ENCODE measurements at places on chromosomes 7 and 10. TPM values are rescaled to one million over a fixed set of nuclear protein-coding genes. Genes with fewer than 3 reads are reported as not detected.

GRCh38 chr10:45428611-45429510 lies 54.8 kb downstream of the ALOX5 start:
- no peak for DNase-seq
- no peaks in the 10 kb centered on the region for H3K27me3 ChIP-seq

DNA sequence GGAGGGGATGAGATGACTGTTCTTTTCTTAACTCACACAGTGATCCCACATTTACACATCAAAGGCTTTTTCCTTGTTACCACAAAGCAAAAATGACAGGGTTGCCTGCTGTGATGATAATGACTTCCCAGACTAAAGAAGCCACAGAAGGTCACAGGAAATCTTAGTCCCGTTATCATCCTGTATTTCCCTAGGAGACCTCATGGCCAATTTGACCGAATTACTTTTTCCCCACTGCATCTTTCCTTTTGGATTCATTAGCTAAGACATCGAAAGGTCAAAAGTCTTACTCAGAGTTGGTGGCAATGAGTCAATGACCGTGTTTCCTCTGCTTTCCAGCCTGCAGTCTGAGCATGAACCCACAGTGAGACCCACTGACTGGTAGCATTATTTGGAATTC lies 130.1 kb upstream of the INHBA start:
- no peaks in the 10 kb centered on the region for H3K36me3 ChIP-seq
- peaks cover 10% of the 10 kb centered on the region for H3K4me1 ChIP-seq
- peak; percentile 76 for DNase-seq
- no peak overlapping the region for H3K4me3 ChIP-seq
- peaks cover 22% of the 10 kb centered on the region for H3K27me3 ChIP-seq

DNA sequence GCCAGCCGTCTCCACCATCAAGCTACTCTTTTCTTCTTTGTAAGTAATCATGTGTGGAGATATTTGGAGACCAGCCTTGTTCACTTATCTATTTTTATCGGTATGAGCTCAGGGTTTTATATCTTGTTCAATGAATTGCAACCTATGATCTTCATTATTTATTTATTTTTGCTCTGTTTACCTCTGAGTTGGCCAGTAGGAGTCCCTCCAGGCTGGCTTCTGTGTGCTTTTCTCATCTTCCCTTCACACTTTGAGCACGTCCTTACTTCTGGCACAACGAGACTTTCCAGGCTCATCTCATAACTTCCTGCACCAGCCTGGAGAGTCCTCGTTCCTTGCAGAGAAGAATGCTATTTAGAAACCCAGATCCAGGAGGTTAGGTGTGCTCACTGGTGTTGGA lies 375.8 kb upstream of the PODXL start:
- H3K27me3 ChIP-seq, result no peaks in the 10 kb centered on the region

Gene RPS24
- 1,447 TPM for total RNA-seq

DNA sequence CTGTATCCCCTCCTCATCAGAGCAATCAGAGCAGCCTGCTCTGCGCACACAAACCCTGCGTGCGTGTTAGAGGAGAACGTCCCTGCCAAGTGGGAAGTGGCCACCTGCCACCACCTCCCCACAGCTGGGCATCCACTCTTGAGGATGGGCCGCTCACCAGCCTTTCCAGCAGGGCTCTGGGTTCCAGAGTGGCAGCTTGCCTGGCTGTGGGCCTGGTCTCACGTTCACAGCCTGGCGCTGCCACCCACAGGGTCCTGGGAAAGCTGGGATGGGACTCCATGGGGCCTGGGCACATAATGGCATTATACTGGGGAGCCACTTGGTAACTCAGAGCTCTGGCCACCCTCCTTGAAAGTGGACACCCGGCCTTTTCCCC lies 151.1 kb upstream of the PPP2R2D start:
- H3K36me3 ChIP-seq, result no peaks in the 10 kb centered on the region
- H3K27me3 ChIP-seq, result no peaks in the 10 kb centered on the region
- H3K4me1 ChIP-seq, result peaks cover 17% of the 10 kb centered on the region
- no peak overlapping the region for H3K4me3 ChIP-seq
- H3K27ac ChIP-seq, result no peak overlapping the region
- DNase-seq, result peak; percentile 53

DNA sequence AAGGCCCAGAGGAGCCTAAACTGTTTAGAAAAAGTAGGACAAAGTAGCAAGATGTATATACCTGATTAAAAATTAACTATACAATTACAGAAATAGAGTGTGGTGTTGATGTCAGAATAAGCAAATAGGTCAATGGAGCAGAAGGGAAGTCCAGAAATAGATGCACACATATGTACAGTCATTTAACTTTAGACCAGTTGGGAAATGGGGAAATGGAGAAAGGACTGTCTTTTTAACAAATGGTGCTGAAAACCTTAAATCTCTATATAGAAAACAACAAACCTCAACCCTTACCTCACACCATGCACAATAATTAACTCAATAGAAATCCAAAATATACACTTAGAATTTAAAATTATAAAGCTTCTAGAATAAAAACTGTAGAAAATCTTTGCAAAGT lies 72.2 kb downstream of the CH25H start:
- DNase-seq, result no peak
- H3K27me3 ChIP-seq, result no peaks in the 10 kb centered on the region
- H3K36me3 ChIP-seq, result no peaks in the 10 kb centered on the region
- no peak overlapping the region for H3K4me3 ChIP-seq
- H3K27ac ChIP-seq, result no peak overlapping the region

- H3K27me3 ChIP-seq, result no peaks in the 10 kb centered on the region
- no peak for DNase-seq
- H3K36me3 ChIP-seq, result no peaks in the 10 kb centered on the region
- no peak overlapping the region for H3K27ac ChIP-seq
- no peak overlapping the region for H3K4me3 ChIP-seq
Measured at GRCh38 chr10:79440281-79440680, 5.1 kb downstream of the ZCCHC24 start.

Gene SNCG
- total RNA-seq, result 2.7 TPM

Gene OR6B1
- not detected for total RNA-seq

Gene ELMO1
- 131 TPM for total RNA-seq

DNA sequence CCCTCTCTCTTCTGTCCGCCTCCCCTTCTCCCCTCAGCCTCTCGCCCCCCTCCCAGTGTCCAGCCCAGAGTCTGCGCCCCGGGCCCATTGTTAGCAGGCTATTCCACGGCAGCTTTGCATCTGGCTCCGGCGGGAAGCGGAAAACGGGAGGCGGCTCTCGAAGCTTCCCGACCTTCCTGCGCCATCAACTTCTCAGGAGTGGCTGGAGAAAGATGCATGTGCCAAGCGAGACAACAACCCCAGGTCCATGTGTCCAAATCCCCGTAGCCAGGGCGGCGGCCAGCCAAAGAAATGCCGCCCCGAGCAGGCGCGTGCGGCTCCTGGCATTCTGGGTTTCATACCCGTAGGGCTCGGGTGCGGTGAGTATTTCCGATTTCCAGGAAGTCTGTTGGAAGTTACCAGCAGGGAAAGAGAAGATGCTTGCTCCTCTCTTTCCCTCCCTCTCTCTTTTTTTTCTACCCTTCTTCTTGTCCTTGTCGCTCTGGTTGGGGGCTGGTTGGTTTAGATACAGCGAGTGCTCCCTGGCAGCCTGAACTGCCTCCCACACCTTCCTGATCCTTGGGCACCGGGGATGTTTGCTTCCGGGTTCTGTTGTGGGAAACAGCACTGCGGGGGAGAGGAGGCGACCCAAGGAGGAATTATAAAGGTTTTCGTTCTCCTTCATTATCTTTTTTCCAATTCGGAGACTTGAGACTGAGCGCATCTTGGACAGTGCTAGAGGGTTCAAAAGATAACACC lies 1.2 kb upstream of the HOXA2 start:
- H3K27ac ChIP-seq, result peak overlapping the region; percentile 96
- H3K27me3 ChIP-seq, result peaks cover 100% of the 10 kb centered on the region
- peak; percentile 66 for DNase-seq
- peak overlapping the region; percentile 39 for H3K4me3 ChIP-seq
- peaks cover 4% of the 10 kb centered on the region for H3K4me1 ChIP-seq
- no peaks in the 10 kb centered on the region for H3K36me3 ChIP-seq

DNA sequence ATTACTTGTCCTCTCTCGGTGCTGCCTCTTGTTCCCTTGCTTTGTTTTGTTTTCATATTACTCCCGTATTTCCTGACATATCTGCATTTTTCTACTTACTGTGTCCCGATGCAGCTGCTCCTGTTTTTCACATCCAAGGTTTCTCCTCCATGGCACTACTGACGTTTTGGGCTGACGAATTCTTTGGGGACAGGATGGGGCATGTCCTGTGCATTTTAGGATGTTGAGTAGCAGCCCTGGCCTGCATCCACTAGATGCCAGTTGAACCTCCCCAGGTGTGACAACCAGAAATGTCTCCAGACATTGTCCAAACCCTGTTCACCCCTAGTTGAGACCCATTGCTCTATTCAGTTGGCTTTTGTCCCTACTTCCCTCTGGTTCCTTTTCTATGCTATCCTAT lies 12.4 kb downstream of the ZNF789 start:
- H3K36me3 ChIP-seq, result peaks cover 50% of the 10 kb centered on the region
- no peak overlapping the region for H3K27ac ChIP-seq
- no peaks in the 10 kb centered on the region for H3K27me3 ChIP-seq
- no peak overlapping the region for H3K4me3 ChIP-seq

- peaks cover 27% of the 10 kb centered on the region for H3K36me3 ChIP-seq
- no peak for DNase-seq
- no peak overlapping the region for H3K27ac ChIP-seq
- peaks cover 17% of the 10 kb centered on the region for H3K27me3 ChIP-seq
- H3K4me3 ChIP-seq, result peak overlapping the region; percentile 75
Measured at GRCh38 chr10:95291365-95292039, 699 bp upstream of the PDLIM1 start.

DNA sequence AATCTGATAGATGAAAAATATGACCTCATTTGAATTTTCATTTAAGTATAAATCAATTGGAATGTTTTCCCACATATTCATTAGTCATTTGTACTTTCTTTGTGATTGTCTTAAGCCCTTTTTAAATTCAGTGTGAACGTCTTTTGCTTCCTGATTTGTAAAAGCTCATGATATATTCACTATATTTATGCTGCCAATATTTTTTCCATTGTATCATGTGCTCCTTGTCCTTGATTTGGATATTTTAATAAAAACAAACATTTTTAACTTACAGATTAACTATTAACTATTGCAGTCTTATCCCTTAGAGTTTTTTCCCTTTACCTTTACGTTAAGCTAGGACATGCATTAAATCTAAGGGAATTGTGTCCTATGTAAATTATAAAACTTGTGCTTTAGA lies 157.7 kb downstream of the ADAM12 start:
- no peaks in the 10 kb centered on the region for H3K4me1 ChIP-seq
- no peak overlapping the region for H3K4me3 ChIP-seq
- no peak for DNase-seq
- H3K27ac ChIP-seq, result no peak overlapping the region

Gene SLC26A3
- total RNA-seq, result not detected

DNA sequence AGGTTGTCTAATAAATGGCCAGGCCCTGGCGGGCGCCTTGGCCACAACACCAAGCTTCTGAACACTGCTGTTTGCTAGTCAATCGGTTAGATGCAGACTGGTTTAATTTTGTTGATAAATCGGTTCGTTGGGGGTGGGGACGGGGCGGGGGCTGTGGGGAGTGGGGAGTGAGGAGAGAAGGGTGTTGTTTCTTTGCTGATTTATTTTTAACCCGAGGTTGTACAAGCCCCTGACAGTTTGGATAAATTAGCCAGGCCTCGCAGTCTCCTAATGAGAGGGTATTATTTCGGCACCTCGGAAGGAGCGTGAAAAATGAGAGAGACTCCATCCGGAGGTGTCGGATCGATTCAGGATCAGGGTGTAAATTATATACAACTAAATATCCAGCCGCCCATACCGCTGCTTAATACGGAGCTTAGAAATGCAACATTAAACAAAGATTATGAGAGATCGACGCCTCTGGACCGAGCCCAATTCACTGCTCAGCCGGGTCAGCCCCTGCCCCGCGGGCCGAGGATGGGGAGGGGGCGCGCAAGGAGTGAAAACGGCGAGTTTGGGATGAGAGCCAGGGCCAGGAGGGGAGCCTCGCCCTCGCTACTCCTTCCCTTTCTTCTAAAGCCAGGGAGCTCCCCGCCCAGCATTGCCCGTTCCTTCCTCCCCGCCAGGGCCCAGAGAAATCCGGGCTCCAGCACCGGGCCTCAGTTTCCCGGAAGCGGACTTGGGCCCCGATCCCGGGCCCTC lies 8.0 kb downstream of the UNCX start:
- peaks cover 98% of the 10 kb centered on the region for H3K27me3 ChIP-seq
- H3K27ac ChIP-seq, result peak overlapping the region; percentile 68
- no peak overlapping the region for H3K4me3 ChIP-seq

Gene NAMPT
- total RNA-seq, result 124 TPM

- no peaks in the 10 kb centered on the region for H3K36me3 ChIP-seq
- no peaks in the 10 kb centered on the region for H3K4me1 ChIP-seq
- H3K27ac ChIP-seq, result no peak overlapping the region
- peaks cover 8% of the 10 kb centered on the region for H3K27me3 ChIP-seq
Measured at GRCh38 chr10:129900825-129901224, 63.2 kb downstream of the EBF3 start.

- no peak overlapping the region for H3K27ac ChIP-seq
- no peaks in the 10 kb centered on the region for H3K4me1 ChIP-seq
- no peak overlapping the region for H3K4me3 ChIP-seq
- DNase-seq, result no peak
- peaks cover 66% of the 10 kb centered on the region for H3K36me3 ChIP-seq
- no peaks in the 10 kb centered on the region for H3K27me3 ChIP-seq
Measured at GRCh38 chr10:103145046-103145445, 48.0 kb downstream of the NT5C2 start.

DNA sequence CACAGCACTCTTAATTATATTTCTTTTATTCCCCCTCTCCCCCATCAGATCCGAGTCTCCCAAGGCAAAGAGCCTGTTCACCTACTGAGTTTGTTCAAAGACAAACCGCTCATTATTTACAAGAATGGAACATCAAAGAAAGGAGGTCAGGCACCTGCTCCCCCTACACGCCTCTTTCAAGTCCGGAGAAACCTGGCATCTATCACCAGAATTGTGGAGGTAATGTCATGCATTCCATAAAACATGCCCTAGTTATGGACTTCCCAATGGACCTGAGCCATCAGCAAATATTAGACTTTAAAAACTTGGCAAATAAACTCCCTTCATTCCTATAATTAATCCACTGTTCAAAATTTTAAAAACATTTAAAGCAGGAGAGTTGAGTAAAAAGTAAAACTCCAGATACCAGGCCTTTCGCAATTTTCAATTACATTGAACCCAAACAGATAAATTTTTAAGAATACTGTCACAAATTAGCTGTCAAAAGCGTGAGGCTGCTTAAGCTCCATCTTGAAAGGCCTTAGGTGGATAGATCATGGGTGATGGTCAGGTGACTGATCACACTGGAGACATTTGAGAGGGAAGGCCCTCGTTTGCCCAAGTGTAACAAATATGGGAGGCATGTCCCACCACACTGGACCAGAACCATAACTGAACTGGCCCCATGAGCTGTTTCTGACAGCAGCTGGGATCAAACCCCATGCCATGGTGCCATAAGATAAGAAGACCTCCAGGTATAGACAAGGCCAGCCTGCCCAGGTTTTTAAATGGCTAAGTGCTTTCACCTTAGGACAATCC lies 46.9 kb upstream of the ARL4A start:
- no peaks in the 10 kb centered on the region for H3K4me1 ChIP-seq
- no peak overlapping the region for H3K4me3 ChIP-seq
- no peaks in the 10 kb centered on the region for H3K36me3 ChIP-seq
- H3K27me3 ChIP-seq, result no peaks in the 10 kb centered on the region

GRCh38 chr7:142645777-142646176 lies 103.5 kb upstream of the PRSS1 start:
- H3K27ac ChIP-seq, result no peak overlapping the region
- H3K36me3 ChIP-seq, result no peaks in the 10 kb centered on the region
- DNase-seq, result no peak
- peaks cover 3% of the 10 kb centered on the region for H3K4me1 ChIP-seq
- H3K4me3 ChIP-seq, result no peak overlapping the region

Gene ERVW-1
- total RNA-seq, result 1.6 TPM

Gene TMEM26
- not detected for total RNA-seq

Gene SLIT1
- 3.2 TPM for total RNA-seq
